ENCODE measurements at places on chromosomes 11 and 22.

DNA sequence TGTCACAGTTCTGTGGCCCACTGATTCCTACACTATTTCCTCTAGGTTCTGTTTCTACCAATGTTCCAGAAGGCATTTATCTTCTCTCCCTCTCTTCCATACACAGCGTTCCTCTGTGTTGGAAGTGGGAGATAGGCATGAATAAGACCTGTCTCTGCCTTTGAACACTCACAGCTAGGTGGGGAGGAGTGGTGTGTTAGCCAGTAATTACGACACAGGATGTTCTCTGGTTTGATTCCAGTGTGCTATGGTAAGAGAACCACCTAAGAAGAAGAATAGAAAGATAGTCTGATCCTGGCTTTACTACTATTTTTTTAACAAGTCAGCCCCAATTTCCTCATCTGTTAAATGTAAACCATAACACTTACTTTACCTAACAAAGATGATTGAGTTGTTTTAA is 200.2 kb upstream of the MTMR2 start:
- no peak for DNase-seq

DNA sequence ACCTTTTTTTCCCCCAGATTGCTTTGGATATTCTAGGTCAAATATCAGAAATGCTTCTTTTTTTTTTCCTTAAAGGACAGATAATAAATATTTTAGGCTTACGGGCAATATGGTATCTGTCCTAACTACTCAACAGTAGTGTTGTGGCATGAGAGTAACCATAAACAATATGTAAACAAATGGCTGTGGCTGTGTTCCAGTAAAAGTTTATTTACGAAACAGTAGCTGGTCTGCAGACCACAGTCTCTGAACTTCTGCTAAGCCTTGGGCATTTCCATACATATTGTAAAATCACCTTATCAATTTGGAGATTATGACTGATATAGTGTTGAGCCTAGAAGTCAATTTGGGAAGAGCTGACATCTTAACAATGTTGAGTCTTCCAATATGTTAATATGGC is 139.0 kb upstream of the PITPNB start:
- no peak for DNase-seq

DNA sequence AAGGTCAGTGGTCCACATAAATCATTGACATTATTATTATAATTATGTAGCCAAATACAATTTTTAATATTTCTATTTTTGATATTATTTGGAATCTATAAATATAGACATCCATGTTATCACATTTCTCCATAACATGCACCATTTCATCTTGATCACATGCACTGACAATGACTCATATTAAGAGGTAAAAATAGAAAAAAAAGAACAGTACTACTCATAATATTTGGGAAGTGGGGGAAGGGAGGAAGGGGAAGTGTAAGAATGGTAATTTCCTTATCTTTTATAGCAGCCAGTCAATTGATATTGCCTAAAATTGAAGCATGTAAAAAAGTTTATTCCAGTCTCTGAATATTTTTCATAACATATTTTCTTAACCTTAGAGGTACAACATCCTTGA is 72.3 kb downstream of the ADM start:
- no peak for DNase-seq

DNA sequence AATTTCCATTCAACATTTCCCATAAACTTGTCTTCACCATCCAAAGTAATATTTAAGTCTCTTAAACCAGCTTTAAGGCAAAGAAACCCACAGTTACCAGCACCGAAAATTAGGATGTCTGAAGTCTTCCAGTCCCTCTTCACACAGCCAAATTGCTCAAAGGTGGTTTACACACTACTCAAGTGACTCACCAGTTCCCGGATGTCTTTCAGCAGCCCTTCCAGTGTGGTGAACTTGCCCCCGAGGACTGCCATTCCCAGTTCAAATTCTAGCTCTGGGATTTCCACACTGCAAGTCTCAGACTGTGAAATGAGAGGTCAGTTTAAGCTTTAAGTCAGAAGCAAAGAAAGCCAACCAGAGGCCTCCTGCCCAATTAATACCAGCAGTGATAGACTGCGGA is 5.1 kb downstream of the ZPR1 start:
- DNase-seq: no peak

GRCh38 chr11:111322534-111322933 is 24.2 kb downstream of the POU2AF3 start:
- no peak for DNase-seq

GRCh38 chr11:71443736-71444445 is 4.3 kb downstream of the DHCR7 start:
- no peak for DNase-seq

DNA sequence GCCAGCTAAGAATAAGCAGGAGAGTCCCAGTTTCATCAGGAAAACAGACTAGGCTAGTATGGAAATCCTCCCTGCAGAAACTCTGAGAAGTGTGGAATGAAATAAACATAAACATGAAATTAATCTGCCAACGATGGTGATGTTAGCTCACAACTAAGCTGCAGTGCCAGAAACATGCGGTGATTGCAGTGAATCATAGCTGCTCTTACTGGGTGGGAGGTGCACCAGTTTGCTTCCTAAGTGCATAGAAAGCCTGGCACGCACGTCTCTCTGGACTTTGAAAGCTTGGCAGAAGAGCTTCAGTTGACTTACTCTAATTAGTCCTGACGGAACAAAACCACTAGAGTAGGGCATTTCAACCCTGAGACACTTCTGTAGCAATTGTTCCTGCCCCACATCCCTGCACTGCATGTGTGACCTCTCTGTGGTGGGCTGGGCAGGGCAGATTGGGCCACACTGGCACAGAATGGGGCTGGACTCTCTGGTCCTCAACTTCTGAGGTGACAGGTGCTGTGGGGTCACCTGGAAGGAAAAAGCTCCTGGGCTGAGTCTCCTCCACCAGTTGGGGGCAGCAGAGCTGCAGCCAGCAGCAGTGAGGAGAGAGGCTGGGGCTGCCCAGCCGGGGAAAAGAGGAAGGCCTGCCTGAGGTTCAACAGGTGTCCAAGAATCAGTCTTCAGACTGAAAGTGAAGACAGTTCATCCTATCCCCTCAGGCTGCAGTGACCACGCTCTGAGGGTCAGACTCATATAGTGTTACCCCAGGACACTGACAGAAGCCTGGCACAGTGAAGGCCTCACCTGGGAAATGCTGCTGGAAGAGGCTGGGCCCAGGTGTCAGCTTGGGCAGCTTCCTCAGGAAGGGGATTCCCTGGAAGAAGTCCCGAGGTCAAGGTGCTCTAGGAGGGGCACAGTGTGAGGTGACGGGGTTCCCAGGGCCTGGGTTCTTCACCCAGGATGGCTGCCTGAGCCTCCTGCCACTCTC is 40.5 kb downstream of the GGTLC2 start:
- peak; percentile 4 for DNase-seq

GRCh38 chr11:8101421-8101820 is 20.4 kb downstream of the TUB start:
- DNase-seq: no peak

- DNase-seq: no peak
These were observed 8.1 kb upstream of the SRSF8 start for GRCh38 chr11:95058621-95059020.

DNA sequence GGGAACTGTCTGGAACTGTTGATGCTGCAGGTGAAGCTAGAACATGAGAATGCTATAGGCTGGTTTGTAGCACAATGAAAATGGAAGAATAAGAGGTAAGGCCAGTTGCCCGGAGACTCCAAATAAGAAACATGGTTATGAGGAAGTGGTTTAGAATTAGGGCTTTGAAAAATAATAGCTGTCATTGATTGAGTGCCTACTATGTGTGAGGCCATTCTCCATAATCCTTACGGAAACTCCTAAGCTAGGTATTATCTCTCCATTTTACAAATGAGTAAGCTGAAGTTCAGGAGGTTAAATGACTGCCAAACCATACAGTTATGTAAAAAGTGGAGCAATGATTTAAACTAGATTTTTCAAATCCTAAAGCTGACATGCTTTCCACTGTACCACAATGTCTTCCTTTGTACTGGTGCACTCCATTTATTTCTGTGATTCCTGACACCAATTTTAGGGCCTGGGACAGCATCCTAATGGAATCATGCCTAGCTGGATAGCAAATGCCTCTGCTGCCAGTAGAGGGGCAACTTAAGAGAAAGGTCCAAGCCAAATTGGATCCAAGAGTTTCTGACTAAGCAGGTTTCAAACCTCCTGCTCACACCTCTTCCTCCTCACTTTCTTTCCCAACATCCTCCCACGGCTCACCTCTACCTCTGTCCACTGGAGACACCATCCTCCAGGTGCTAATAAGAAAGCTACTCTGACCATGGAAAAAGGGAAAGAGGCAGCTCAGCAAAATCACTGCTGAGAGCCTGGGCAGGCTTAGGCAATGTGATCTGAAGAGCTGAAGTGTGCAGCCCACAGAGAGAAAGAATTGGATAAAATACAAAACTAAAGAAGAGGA is 46.9 kb upstream of the PICALM start:
- DNase-seq: no peak

GRCh38 chr22:41699264-41700107 is at the start of gene MEI1:
Gene MEI1 (plus strand): TSS chr22:41699503. CDS start chr22:41699539, 36 bp downstream.
- peak; percentile 92 for DNase-seq

- no peak for DNase-seq
These were observed 58.9 kb downstream of the FLRT1 start for GRCh38 chr11:64094463-64095260.

DNA sequence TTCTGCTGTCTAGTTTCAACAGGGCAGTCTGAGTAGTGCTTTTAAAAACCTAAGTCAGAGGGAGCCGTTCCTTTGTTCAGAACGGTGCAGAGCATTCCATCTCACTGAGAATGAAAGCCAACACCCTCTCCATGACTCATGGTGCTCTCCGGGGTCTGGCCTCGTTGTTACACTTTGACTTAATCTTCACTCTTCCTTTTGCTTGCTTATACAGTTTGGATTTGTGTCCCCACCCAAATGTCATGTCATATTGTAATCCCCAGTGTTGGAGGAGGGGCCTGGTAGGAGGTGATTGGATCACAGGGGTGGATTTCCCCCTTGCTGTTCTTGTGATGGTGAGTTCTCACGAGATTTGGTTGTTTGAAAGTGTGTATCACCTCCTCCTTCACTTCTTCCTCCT is 292.2 kb downstream of the ST3GAL4 start:
- no peak for DNase-seq

DNA sequence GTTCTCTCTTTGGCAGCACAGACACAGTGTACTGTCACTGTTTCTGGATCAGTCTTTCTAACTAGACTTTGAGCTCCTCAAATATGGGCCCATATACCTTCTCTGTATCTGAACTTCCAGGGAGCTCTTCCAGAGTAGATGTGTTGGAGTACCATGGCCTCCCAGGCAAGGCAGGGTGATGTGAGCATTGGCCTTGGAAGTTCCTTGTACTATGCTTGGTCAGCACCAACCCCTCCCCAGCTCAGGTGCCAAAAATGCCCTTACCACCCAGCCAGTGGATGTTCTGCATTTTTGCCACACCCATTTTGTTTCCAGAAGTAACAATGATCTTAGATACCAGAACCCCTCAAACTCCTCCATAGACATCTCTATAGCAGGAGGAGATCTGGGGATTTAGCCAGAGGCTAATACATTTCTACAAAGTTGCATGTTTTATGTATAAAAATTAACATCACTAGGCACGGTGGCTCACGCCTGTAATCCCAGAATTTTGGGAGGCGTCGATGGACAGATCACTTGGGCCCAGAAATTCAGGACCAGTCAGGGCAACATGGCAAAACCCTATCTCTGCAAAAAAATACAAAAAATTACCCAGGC is 132.7 kb downstream of the CCDC81 start:
- no peak for DNase-seq

GRCh38 chr11:17922416-17922788 is 90.4 kb downstream of the SERGEF start:
- no peak for DNase-seq

- DNase-seq: no peak
These were observed 14.2 kb downstream of the GATD1 start for GRCh38 chr11:763073-763463.

- DNase-seq: no peak
These were observed 48.6 kb upstream of the OLFML1 start for GRCh38 chr11:7436657-7437056.

GRCh38 chr22:41334215-41334614 is 32.9 kb downstream of the ZC3H7B start:
- no peak for DNase-seq

GRCh38 chr11:109847621-109848020 is 245.6 kb upstream of the ZC3H12C start:
- no peak for DNase-seq

GRCh38 chr22:39946503-39947219 is 13.5 kb upstream of the TMA7B start:
- DNase-seq: no peak

DNA sequence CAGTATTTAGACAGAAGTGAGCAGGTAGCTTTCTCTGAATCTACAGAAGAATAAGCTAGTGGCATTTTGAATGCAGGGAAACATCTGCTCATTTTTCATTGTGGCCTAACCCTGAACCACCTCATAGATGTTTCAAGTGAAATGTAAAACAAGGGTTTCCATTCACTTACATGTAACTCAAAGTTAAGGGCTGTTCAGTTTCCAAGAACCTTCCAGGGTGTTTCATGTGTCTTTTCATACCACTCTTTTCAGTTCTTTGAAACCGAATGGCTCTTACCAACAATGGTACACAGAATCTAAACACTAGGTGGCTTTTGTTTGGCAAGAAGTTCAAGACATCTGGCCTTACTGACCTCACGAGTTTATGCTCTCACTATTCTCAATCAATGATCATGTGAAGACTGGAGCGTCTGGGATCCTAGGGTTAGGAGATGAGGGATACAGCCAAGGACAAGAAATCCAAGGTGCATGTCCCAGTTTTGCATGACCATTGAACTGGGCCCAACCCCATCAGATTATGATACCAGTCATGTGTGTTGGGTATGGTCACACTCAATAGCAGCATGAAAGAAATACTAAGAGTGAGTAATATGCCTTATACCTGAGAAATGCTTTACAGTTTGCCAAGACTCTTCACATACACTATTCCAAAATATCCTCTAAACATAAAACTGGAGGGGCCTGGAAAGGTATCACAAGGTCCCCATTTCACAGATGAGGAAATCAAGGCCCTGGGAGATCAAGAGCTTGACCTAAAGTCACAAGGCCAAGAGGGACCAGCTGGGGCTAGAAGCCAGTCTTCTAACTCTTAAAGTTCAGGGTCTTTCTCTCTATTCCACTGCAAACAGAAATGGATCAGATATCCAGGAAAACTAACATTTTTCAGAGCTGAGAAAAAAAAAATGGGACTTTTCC is 92.7 kb downstream of the ETS1 start:
- DNase-seq: no peak

- DNase-seq: no peak
These were observed 27.3 kb downstream of the MRTFA start for GRCh38 chr22:40609216-40609615.

DNA sequence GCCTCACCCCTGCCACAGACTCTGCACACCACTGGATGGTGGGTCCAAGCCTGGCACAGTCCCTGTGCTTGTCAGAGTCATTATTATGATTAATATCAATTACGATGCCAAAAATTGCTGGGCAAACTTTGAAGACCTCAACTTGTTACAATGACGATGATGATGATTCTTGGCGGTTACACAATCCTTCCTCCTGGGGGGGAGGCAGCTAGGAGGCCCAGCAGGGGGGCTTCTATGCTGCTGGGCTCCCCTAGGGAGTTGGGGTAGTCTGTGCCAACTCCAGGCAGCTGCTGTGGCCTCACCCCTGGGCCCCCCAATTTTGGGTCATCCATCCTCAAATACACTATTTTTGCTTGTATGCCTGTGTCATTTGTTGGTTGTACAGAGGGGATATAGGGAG is 12.0 kb downstream of the SLC35E4 start:
- no peak for DNase-seq

- DNase-seq: no peak
These were observed 1.1 kb downstream of the USP35 start for GRCh38 chr11:78189851-78190250.
